ENCODE measurements at places on chromosomes 4 and X.

DNA sequence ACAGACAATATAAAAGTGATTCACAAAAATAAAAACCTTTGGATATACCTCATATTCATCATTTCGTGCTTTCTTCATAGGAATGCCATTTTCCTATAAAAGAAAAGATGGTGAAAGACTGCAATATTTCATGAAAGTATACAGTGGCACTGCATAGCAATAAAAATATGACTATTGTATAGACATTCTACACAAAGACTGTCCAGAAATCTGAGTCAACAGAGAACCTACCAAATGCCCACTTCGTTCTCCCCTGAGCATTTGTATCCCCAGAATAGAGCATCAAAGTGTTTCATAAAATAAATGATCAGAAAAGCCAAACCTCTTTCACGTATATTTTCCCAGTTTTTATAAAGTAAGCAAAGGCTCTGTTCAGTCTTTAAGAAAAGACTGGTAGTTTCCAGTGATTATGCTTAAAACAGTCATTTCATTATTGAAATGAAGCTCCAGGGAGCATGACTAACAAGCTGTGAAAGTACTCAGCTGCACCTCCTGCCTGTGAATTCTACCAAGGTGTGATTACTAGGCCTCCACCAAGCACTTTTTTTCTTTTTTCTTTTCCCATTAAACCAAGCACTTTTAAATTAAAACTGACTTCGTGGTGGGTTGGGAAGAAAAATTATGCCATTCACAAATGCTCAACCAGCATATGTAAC lies 20.2 kb downstream of the PPA2 start:
- DNase-seq = no peak

DNA sequence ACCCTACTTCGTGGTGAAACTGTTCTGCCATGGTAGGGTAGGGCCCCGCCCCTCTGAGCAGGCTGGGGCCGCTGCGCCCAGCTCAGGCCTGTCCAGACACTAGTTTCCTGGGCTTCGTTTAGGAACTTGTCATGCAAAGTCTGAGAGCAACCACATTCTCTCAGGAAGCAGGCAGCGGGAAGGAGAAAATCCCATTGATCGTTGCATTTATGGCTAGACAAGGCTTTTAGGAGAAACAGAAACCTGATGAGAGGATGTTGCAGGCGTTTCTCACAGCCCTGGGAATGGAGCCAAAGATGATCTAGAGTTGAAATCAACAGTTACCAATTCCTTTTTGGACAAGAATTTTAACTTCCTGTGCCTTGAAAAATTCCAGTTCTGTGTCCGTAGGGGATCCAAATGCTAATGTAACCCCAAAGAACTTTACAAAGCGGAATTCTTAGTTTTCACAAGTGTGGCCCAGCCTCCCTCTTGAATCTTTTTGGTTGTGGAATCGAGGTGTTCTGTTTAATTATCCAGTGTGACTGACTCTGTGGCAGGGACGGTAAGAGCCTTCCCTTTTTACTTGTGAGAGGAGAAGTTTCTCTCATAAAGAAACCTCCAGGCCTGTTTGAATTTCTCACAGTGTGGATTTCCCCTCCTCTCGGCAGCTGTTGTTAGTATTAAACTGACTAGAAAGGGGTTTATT lies 4.5 kb upstream of the CXCL9 start:
- DNase-seq = no peak

GRCh38 chrX:37314531-37314930 lies 34.6 kb upstream of the PRRG1 start:
- DNase-seq = no peak

- no peak for DNase-seq
Measured at GRCh38 chrX:20414762-20415445, 148.2 kb upstream of the RPS6KA3 start.

DNA sequence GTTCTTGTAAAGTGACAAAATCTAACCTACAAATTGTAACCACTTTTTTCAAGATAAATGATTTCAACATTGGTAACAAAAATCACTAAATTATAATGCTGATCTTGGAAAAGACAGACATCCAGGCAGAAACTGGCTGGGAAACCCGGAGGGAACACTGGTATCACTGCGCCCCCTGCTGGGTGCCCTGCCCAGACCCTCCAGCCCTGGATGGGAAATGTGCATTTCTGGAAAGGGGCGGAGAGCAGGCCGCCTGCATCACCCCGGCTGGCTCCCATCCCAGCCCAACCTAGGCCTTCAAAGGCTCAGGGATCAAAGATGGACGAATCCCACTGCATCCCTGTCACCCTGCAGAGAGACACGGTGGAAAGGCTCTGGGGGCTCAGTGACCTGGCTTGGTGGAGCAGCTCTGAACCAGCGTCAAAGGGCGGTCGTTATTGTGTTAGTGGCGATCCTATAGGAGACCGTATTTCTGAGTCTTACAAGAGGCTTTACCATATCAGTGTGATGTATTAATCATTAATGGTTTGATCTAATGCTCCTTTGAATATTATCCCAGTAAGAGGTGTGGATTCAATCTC lies 37.3 kb downstream of the ACOX3 start:
- no peak for DNase-seq

GRCh38 chr4:97953171-97953941 lies 189.9 kb downstream of the STPG2 start:
- DNase-seq = no peak

GRCh38 chr4:5957076-5957475 lies 61.2 kb downstream of the C4orf50 start:
- no peak for DNase-seq

DNA sequence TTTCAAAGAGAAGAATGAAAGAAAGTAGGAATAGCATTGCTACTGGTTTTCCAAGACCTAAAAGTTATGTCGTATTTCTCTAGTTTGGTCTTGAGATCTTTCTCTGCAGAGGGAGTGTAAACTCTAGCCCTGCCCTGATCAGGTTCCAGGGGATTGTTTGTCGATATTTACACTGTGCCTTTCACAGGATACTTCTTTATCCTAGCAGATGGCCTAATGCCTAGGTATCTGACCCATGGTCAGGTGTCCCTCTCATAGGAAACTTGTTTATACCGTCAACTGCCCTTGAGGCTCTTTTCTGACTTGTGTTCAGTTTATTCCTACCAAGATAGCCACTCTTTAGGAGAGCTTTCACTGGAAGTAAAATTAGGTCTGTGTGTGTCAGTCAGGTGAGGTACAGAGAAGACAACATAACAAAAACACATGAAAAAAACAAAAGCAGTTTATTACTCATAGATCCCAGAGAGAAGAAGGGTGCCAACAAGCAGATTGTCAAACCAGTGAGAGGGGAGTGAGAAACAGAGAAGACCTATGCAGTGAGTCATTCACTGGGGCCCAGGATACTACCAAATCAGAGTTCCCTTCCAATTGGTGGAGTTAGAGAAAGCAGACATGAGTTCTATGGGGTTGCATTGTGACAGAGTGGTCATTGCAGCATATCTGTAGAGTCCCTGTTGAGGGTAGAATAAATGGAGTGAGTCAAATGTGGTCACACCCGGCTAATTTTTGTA lies 40.6 kb upstream of the THOC2 start:
- no peak for DNase-seq

DNA sequence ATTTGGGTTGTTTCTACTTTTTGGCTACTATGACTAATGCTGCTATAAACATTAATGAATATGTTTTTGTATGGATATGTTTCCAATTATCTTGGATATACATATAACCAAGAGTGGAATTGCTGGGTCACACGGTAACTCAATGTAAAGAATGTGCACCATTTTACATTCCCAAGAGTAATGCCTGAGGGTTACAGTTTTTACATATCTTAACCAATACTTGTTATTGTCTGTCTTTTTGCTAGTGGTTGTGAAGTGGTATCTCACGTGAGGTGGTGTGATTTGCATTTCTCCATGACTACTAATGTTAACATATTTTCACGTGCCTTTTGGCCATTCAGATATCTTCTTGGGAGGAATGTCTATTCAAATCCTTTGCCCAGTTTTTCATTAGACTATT lies 200.3 kb upstream of the MAB21L2 start:
- DNase-seq = no peak

DNA sequence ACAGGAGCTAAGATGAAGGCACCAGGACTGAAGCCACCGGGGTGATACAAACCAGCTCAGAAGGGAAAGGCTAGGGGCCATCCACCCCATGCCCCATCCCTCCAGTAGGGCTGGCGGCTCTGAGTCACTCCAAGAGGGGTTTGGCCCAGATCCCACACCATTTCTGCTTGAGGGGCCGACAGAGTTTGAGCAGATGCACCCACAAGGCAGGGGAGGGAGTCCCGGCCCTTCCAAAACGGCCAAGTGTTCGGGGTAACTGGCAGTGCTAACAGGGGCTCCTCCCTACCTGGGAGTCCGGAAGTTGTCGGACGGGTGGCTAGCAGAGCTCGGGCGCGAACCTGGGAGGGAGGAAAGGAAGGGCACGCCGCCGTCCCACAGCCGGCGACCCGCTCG lies 412 bp downstream of the SLC10A3 start:
- DNase-seq = no peak

DNA sequence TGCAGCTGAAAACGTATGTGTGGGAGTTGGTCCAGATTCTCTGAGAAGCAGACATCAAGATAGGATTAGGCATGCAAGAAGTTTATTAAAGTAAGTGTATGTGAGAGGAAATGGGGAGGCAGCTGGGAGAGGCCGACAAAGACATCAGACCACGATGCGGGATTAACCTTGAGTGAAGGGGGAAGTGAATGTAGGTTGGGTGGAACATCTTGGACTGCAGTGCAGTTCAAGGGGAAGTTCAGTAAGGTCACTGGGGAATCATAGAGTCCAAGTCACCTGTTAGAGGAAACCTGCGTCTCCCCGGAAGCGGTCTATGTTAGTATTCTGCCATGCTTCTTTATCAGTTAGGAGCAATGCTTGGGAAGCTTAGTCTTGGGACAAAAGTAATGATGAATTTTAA lies 22.0 kb downstream of the CXCL8 start:
- DNase-seq = no peak

Measured in NCI-H774 (cell line).